Stromal cell of bone marrow (primary cell): ENCODE measurements at places on chromosomes 2 and 18.

- DNase-seq: peak; percentile 45
These were observed 132.5 kb downstream of the CSRNP3 start for GRCh38 chr2:165601928-165602521.

DNA sequence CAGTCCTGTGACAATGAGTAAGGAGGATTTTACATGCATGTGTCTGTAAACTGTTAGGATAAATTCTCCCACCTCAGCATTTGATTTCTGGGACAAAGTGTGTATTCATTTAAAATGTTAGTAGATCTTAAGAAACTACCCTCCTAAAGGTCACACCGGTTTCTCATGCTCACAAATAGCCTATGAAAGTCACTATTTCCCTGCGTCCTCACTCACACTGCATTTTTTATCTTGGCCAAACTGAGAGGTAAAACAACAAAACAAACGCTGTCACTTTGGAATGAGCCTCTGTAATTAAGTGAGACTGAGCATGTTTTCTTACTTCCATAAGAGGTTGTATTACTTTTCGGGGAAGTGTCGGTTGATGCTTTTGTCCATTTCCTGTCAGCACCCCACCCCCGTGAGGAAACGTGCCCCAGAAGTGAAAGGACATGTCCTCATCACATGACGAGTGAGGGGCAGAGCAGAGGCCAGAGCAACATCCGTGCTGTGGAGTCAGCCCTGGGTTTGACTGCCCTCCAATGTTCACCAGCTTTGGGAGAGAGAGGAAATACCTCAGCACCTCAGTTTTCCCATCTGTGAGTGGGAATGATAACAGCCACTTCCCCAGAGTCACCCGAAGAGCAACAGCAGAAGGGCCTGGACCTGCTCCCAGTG, 3.1 kb downstream of the GYPC start:
- DNase-seq: peak; percentile 67

- no peak for DNase-seq
These were observed 138.6 kb upstream of the EPHA4 start for GRCh38 chr2:221710744-221711143.

GRCh38 chr2:182378759-182379158, 48.1 kb downstream of the PDE1A start:
- no peak for DNase-seq

DNA sequence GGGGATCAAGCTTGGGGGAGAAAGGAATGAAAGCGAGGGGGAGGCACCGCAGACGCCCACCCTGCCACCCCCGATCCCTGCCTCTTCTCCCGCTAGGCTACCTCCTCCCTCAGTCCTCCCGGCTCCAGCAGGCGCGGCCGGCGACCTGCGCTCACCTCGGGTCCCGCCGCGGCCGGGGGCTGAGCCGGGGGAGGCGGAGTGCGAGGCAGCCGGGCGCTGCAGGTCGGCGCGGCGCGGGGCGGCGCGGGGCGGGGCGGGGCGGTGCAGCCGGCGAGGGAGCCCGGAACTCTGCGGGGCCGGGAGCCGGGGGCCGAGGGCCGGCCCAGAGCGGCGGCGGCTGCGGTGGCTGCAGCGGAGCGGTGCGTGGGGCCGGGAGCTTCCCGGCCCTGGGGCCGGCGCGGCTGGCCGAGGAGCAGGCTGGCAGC, 477 bp downstream of the ACVR1 start:
- no peak for DNase-seq

GRCh38 chr2:200475795-200476194, 34.1 kb downstream of the KCTD18 start:
- no peak for DNase-seq

DNA sequence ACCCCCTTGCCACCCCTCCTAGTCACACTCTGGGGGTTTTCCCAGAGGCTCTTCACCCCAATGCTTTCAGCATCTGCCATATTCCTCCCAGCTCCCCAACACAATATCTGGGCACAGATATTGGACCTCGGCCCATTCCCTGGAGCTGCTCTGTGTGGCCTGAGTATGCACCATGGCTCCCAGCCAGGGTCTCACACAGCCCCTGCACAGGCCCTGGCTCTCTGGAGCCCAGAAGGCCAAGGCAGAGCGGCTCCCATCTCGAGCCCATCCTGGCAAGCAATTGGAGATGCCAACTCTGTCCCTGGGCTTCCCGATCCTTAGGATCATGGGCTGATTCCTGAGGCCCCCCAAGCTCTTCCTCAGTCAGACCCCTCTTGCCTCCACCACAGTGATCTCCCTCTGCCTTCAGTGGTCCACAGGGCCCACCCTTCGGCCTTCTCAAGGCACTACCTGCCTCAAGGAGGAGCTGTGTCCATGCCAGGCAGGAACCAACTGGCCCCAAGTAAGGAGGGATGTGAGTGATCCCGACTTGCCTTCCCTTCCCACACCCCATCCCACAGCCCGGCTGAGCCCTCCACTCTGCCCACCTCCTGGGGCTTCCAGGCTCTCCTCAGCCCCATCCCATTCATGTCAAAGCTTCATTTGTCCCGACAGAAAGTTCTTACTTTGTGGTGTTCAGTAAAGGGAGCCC, 62.7 kb downstream of the ADD2 start:
- DNase-seq: no peak

DNA sequence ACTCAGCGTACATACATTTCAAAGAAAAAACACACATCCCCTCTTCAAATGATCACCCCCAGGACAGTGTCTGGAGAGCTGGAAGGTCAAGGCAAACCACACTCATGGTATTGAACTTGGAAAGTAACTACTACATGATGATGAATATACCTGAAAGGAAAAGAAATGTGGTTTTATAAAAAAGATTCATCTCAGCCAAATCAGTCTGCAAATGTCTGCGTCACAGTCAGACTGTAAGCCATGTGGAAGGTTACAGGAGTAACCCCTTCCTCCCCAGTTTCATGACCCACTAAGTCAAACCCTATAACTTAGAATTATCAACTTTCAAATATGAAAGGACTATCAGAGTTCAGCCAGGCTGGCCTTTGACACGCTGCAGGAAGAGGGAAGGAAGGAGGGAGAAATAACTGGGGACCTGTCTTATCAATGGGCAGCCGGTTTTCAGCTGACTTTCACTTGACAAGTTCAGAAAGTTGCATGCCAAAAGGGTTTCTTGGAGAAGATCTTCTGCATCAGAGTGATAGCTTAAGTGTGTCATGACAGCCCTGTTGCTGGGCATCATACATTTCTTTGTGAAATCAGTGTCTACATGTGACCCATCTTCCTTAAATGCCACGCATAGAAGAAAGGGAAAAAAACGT, 7.0 kb upstream of the BMP10 start:
- DNase-seq: no peak

DNA sequence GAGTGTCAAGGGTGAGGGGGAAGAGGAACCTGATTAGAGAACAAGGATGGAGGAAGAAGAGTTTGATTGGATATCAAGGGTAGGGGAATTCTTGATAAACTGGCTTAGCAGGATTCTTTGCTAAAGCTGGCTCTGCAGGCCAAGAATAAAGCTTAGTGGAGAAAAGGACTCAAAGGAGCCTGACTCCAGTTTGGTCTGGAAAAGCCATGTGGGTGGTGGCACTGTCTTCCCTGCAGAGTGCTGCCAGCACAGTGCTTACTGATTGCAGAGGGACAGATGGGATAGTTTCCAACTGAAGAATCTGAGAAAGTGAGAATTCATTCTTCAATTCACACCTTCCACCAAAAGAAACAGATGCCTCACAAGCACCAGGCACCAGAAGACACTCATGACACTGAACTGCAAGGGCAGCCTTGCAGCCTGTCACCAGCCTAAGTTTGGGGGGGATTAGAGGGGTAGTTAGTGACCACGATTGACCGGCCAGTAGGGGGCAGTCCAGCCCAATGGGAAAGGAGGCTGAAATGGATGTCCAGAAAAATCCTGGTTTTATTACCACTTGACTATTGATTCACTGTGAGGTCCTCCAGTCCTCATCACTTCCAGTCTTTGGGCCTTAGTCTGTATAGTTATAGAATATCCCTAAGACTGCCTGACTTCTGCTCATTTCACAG, 334.5 kb downstream of the SMAD2 start:
- no peak for DNase-seq

- DNase-seq: peak; percentile 38
These were observed 202.0 kb downstream of the GLI2 start for GRCh38 chr2:120937686-120938044.

- DNase-seq: no peak
These were observed 483.6 kb downstream of the EPHA4 start for GRCh38 chr2:221088506-221088905.

DNA sequence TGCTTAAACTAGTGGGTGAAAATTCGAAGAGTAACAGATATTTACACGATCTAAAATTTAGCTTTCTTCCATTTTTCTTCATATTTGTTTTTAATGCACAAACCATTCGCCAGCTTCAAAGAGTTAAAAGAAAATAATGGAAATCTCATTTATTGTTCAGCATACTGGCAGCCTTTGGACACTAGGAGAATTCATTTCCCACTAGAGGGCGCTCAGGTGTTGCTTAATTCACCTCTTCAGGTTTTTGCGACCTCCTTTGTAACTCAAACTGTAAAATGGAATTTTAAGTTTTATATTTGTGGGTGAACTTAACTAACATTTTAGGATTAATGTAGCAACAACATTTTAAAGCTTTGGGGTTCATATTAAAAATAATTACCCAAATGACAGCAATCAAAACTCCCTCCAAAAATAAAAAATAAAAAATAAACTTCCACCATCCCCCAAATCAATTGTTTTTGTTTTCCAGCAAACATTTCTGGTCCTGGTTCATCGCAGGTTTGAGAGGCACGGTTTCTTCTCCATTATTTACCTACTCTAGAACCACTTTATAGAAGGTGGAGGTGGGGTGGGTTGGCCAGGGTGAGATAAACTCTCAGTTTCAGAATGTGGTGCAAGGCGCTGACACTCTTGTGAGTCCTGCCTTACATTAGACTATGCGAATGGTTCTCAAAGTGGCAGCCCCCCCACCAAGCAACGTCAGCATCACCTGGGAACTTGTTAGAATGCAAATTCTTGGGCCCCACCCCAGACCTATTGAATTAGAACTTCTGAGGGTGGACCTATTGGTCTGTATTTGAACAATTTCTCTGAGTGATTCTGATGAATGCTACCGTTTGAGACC, 24.7 kb upstream of the PNPT1 start:
- peak; percentile 54 for DNase-seq

DNA sequence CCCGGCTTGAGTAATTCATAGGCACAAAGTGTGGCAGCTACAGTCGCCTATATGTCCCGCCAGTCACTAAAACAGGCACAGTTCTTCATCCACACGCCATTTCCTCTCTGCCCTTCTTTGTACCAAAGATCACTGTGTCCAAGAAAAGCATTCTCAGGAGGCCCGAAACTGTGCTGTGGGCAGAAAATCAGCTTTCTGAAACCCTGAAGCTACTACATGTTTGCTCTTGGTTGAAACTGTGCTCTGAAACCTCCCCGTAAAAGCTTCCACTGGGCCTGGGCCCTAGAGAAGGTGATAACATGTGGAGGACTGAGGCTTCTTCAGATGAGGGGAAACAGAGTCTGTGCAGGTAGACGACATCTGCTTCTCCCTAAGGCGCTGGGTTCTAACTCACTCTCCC, 75.6 kb upstream of the ID2 start:
- DNase-seq: no peak

GRCh38 chr18:56517761-56518160, 120.6 kb downstream of the TXNL1 start:
- no peak for DNase-seq

- DNase-seq: no peak
These were observed 32.7 kb downstream of the CELF4 start for GRCh38 chr18:37532917-37533316.

DNA sequence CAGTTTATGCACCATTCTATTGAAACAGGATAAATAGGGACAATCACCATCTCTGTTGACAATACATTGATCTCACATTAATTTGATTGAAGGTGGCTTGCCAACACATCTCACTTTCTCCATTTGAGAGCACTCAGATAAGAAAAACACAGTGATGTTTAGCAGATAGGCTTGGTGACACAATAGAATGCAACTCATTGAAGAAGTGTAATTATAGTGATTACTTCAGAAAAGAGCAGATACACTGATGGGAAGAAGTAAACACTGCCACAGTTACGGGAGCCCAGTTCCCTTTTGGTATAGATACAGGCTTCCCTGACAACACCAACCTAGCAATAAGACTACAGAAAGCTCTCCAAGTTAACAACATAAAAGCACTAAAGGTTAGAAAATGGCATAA, 89.1 kb downstream of the FIGN start:
- DNase-seq: no peak

DNA sequence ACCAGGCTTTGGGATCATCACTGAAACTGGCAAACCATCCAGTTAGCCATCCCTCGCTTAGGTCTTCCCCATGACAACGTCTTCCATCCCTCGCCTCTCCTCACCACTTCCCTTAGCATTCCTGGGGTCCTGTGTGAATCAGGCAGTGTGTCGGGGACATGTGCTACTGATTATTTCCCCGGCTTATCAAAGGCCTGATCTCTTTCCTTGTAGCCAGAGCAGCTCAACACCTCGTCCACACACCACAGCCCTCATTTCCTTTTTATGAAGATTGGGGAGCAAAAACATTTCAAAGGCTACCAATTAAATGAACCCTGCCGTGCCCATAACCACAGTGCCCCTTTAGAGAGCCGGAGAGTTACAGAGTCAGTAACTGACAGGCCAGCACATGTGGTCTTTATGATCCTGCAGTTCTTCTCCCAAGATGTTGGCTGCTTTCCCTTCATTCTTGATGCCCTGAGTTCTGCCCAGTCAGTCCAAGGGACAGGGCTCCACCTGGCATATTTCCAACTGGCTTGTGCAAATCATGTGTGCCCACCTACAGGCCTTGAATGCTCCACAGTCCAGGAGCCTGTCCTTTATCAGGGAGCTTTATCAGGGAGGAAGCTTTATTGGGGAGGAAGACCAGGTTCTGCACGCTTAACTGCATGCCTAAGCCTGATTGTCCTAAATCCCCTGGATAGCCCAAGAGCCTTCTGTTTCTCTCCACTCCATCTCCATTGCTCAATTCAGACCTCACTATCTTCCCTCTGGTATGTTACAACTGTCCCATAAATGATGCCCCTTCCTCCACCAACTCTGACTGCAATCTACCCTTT, 343.1 kb downstream of the CYRIA start:
- no peak for DNase-seq

DNA sequence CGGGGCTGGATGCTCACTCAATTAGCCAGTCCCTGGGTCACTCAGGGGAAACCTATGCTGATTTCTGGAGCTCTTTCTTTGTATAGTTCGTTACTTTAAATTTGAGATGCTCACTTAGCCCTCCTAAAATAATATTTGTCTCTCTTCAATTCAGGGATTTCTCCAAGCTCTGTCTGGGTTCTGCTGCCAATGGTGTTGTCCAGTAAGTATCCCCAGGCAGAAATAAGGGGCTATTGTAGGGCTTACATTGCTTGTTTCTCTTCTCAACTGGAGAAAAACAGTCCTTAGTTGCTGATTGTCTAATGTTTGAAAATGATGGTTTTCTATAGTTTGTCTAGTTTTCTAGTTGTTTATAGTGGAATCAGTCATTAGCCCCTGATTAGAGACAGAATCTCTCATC, 5.0 kb downstream of the RAB6C start:
- DNase-seq: no peak

- no peak for DNase-seq
These were observed 266.3 kb upstream of the SLC14A2 start for GRCh38 chr18:45349019-45349418.

GRCh38 chr2:105746177-105747080, 1.7 kb downstream of the NCK2 start:
- DNase-seq: no peak
